ENCODE measurements at places on chromosomes 4 and X.

- no peak for DNase-seq
These were observed 187.8 kb upstream of the NUDT6 start for GRCh38 chr4:123110147-123110546.

DNA sequence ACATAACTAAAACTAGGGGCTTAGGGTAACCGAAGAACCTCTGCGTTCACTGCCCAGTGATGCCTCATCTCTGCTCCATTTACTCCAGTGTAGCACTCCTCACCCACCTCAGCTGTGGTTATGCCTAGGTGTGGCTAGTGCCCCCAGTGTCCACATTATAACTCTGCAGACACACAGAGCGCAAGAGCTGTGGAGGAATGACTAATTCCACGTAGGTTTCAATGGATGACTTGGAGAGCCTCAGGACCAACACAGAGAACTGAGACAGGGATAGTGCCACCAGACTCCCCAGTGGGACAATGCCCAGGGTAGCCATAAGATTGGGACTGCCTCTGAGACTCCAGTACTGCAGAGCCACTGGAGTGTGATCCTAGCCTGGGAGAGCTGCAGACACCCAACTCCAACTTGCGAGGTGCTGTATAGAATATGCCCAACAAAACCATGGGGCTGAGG is 542.4 kb upstream of the DIPK2B start:
- DNase-seq, result no peak

GRCh38 chr4:134139188-134139587 is 62.4 kb downstream of the PABPC4L start:
- DNase-seq, result no peak

GRCh38 chr4:25815586-25815985 is 47.2 kb downstream of the SEL1L3 start:
- DNase-seq, result no peak

GRCh38 chr4:80918004-80918403 is 112.5 kb upstream of the BMP3 start:
- no peak for DNase-seq

DNA sequence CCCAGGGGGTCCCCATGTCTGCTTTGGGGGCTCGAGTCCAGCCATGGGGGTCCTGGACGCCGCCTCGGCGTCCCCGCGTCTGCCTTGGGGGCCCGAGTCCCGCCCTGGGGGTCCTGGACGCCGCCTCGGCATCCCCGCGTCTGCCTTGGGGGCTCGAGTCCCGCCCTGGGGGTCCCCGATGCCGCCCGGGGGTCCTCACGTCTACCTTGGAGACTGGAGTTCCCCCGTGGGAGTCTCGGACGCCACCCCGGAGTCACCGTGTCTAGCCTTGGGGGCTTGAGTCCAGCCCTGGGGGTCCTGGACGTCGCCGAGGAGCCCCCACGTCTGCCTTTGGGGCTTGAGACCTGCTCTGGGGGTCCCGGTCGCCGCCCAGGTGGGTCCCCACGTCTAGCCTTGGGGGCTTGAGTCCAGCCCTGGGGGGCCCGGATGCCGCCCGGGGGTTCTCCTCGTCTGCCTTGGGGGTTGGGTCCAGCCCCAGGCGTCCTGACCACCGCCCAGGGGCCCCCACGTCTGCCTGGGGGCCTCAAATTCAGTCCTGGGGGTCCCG is 1.1 kb upstream of the GTPBP6 start:
- peak; percentile 49 for DNase-seq

GRCh38 chrX:150635952-150636351 is 57.2 kb upstream of the MTMR1 start:
- no peak for DNase-seq

GRCh38 chr4:183897193-183897592 is 7.9 kb upstream of the STOX2 start:
- no peak for DNase-seq

GRCh38 chrX:140848800-140849199 is 139.2 kb downstream of the LINC00632 start:
- DNase-seq, result no peak

- DNase-seq, result no peak
These were observed 195.3 kb upstream of the PDE5A start for GRCh38 chr4:119823891-119824290.

DNA sequence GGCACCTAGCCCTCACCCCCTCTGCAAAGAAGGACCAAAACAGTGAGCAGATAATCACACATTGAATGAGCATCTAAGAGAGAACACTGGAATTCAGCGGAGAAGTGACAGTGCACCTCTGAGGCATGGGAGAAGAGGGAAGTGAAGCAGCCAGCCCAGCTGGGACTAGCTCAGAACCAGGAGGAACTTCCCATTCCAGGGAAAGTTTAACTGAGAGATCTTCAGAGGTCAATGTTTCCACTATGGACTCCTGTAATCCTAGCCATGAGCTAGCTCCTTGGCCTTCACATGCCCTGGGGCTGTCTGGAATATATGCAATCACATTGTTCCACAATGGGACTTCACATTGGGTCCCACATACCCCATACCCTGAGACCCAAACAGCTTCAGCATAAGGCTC is 24.4 kb downstream of the TLR6 start:
- no peak for DNase-seq

GRCh38 chr4:4392501-4393183 is 5.7 kb downstream of the NSG1 start:
- no peak for DNase-seq

DNA sequence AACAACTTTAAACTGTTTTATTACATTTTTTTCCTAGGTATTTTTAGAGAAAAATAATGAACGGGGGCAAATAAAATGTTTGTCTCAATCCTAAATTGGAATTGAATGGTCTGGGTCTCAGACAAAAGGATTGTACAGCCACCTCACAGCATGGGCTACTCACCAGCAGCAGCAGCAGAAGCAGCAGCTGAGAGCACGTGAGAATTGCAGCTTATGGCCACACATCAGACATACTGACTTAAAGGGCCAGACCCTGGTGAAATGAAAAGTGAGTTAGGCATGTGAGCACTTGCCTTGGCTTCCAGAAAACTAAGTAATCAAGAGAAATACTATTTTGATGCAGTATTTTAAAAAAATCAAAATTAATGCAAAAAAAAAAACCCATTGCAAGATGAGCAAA is 56.6 kb downstream of the AASDH start:
- no peak for DNase-seq

DNA sequence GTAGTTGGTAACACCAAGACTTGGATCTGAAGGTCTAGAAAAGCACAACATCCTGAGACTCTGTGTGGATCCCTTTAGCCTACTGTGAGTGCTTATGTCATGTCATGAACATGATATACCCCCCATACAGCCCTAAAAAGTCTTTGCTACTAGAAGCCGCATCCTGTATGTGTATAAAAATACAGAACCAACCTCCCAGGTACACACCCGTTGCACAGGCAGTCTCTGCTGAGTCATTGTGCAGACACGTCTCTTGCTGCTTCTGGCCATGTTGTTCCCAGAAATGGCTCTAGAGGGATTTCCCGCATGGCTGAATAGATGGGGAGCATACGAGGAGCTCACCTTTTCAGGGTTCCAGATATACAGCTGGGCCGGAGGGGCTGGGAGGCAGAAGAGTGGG is 93.3 kb downstream of the MAMLD1 start:
- DNase-seq, result no peak

- DNase-seq, result no peak
These were observed 54.2 kb downstream of the GRID2 start for GRCh38 chr4:92357966-92358365.

GRCh38 chr4:88212253-88212561 is 53.8 kb upstream of the ABCG2 start:
- DNase-seq, result no peak

GRCh38 chr4:153466949-153467896 is 1.1 kb downstream of the TMEM131L start:
- peak; percentile 54 for DNase-seq

DNA sequence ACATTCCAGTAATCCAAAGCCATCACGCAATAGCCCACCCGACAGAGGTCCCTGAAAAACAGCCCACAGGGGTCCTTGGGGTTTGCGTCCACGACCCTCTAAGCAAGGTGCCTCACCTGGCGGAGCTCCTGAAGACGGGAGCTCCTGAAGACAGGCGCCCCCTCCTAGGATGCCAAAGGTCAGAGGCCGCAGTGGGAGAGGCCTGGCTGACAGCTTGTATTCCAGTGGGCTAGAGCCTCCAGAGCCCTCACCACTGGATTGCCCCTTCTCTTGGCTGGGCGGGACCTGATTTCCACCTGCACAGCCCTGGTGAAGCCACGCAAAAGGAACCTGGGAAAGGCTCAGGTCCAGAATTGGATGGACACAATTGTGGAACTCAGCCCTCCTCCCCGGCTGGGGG is 29.7 kb upstream of the WFS1 start:
- no peak for DNase-seq

- DNase-seq, result no peak
These were observed 549.8 kb upstream of the LCORL start for GRCh38 chr4:18571301-18571761.

DNA sequence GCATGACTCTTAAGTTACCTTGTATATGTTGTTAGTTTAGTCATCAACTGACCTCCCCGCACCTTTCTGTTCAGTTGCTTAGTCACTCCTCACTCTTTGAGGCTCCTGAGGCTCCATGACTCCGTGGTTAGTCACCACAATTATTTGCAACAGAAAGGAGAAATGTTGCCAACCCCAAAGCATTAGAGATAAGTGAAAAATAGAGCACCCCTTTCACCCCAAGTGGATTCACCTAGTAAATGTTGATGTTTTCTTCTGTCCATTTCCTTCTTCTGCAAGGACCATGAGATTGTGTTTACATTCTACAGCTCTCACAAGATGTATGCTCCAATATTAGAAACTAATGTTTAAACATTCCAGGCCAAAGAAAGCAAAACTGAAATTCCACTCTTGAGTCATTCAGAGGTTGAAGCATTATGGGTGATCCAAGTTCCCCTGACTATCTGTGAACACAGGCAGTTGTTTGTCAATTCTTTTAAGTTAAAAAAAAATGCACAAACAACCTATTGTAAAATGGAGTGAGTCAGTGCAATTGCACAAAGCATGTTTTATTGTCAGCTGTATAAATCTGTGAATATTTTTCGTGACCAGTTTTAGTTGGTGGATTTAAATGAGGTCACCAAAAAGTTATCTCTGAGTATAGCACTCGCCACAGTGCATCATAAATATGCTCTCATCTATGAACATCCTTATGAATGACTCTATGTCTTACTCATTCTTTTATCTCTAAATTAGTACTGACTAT is 552.4 kb upstream of the MAGEB2 start:
- DNase-seq, result no peak

DNA sequence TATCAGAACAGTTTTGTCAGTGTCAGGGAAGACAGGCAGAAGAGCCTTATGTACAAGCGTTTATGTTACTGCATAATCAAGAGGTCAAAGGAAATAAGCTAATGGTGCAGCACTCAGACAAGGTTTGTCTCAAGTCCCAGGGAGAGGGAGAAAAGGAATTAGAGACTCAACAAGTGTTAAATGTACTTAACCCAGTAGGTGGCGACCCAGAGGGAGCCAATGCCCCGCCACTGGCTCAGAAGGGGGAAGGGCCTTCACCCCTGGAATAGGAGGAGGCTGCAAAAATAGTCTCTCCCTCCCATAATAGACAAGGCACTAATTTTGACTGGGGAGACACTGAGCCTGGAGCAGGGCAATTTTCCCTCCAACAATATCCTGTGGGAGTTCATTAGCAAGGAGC is 14.1 kb upstream of the PAPSS1 start:
- no peak for DNase-seq

DNA sequence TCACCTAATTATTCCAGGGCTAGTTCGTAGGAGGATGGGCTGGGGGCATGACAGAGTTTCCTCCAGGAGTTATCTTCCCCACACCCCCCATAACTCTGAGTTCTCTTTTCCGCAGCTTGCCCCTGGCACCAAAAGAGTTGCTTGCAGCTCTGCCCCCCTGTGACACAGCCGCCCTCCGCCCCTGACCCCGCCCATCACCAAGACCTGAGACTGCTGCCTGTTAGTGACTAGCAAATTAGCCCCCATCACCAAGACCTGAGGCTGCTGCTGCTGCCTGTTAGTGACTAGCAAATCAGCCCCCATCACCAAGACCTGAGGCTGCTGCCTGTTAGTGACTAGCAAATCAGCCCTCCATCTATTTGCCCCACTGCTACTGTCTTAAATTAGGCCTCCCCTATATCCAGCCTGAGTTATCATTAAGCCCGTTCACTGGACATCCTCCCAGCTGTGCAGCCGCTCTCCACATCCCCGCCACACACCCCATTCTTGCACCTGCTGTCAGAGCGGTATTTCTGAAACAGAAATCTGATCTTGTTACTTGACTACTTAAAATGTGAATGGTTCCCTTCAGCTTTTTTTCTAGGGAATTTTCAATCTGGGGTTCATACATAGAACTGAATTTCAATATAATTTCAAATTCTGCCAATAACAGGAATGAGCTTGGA is 1.5 kb upstream of the PAPSS1 start:
- DNase-seq, result no peak

- no peak for DNase-seq
These were observed 47.2 kb upstream of the RASGEF1B start for GRCh38 chr4:81518762-81519426.

DNA sequence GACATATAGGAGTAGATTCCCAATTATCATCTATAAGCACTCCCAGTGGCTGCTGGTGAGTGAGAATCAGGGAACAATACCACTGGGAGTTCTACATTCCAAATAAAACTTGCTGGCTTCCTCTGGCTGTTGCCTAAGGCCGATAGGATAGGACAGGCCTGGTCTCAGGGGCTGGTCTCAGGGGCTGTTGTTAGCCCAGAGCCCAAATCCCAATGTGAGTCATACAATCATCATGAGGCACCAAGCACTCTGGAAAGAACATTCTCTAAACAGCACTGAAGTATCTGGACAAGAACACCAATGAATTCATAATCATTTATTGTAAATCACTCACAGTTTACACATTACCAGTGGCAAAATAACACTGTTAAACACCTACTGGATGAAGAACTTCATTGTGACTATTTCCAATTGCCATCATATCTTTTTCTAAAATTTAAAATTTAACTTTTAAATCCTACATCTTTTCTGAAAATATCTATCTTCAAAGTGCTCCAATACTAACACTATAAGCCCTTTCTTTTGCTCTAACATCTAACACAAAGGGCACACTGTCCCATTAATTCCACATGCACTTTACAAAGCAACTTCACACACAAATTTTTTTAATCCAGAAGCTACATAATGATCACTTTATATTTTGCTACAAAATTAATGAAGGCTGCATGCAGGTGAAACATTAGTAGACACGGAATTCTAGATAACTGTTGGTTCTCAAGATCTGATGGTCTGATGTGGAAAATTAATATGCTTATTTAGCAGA is 67.6 kb upstream of the TMEM150C start:
- no peak for DNase-seq

DNA sequence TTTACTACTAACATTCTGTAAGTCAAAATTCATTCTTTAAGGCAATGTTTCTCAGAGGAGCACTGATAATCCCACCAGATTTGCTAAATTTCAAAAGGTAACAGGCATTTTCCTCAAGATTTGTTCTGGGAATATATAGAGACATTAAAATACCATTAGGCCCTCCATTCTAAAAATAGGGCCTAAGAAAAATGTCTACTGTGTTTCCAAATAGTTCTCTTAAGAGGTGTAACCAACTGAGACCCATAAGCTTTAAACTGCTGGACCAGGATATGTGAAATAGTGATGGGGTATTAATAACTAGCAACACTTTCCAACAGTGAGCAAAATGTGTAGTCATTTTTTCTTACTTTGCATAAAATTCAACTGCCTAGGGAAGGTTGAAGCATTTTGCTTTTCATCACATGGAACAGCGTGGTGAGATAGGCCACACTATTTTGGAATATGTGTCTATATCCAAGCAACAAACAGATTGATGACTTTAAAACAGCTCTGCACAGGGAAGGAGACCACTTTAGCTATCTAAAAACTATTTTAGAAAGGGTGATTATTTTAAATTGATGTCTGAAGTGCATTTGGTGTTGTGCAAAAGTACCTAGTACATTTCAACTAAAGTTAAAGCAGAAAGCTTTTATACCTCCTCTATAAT is 89.9 kb downstream of the CORIN start:
- no peak for DNase-seq

GRCh38 chr4:175071123-175071522 is 153.0 kb downstream of the ADAM29 start:
- DNase-seq, result no peak
